Camera-type eye (tissue), 1 donor: ENCODE measurements at places on chromosomes 1 and 21. TPM values are rescaled to one million over a fixed set of nuclear protein-coding genes. Genes with fewer than 3 reads are reported as not detected.

TNFRSF9 gene
- total RNA-seq: not detected

CASZ1 gene
- 58.1 TPM for total RNA-seq

VTCN1 gene
- 6.0 TPM for total RNA-seq

ATP6V1G3 gene
- not detected for total RNA-seq

NEK2 gene
- total RNA-seq: 13.8 TPM

ZRANB2 gene
- 164 TPM for total RNA-seq

TRABD2B gene
- 0.82 TPM for total RNA-seq

CDC14A gene
- 25.8 TPM for total RNA-seq

MTARC1 gene
- total RNA-seq: 13.1 TPM

CPLANE2 gene
- 8.9 TPM for total RNA-seq

RGS4 gene
- 24.2 TPM for total RNA-seq

SPATA1 gene
- total RNA-seq: 1.8 TPM

NOTCH2 gene
- total RNA-seq: 163 TPM

UTP11 gene
- total RNA-seq: 59.4 TPM

FCGR3A gene
- 2.9 TPM for total RNA-seq

PGBD5 gene
- 11.3 TPM for total RNA-seq

ACADM gene
- total RNA-seq: 77.6 TPM

FOXD2 gene
- 2.0 TPM for total RNA-seq

OR2T29 gene
- not detected for total RNA-seq

SCYL3 gene
- 27.4 TPM for total RNA-seq

ADGRL4 gene
- total RNA-seq: 20.1 TPM

PARP1 gene
- 194 TPM for total RNA-seq

OR2L3 gene
- 0.33 TPM for total RNA-seq

TNFRSF4 gene
- 0.22 TPM for total RNA-seq

TP53BP2 gene
- total RNA-seq: 75.5 TPM

TCHH gene
- 0.66 TPM for total RNA-seq

FAAH gene
- total RNA-seq: 39.7 TPM

CFAP107 gene
- total RNA-seq: not detected
